ENCODE measurements at places on chromosomes 6 and 20.

DNA sequence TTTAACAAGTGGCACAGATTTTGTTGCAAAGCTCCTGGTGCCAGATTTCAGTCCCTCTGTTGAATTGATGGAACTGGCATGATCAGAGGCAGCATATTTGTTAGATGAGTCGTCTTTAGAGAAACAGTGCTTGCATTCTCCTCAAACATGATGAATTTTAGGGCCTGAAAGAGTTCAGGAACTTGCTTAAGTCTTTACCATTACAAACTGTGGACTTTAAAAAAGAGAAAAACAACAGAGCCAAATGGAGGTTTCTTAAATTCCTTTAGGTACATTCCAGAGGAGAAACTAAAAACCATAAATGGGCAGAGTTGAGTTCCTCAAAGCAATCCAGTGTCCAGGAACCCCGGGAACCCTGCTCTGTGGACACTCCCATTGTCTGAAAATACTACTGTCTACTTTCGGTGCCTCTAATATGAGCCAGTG, 2.5 kb downstream of the GTF2H5 start:
- no peak for DNase-seq

DNA sequence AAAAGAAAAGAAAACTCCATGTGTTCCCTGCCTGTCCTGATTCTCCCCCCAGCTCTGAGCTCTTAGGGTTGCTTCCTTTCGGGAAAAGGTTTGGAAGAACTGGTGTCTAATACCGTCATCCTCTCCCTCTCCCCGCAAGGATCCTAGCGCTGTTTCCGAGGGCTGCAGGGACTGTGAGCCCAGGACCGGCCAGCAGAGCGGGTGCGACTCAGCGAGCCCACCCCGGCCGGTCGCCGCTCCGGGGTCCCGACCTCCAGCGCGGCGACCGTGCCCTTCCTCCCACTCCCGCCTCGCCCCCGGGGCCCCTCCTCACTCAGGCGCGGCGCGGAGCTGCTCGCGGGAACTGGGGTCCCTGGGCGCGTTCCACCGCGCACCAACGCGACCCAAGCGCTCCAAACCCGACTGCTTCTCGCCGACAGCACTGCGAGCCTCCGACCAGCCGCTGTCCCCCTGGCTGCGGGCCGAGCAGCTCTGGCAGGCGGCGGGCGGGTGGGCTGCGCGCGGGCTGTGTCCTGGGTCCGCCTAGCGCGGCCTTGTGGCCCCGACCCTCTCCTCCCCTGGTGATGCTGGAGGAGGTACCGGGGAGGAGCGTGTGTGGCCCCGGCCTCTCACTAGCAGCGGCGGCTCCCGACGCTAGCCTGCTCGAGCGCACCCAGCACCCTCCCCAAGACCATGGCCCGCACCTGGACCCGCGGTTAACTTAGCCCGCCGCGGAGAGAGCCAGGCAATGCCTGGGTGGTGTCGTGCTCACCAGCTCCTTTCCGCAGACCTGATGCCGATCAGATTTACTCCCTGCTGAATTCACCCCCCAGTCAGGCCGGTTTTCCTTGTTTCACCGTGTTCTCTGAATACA, at the start of gene PLA2G7:
PLA2G7 (minus strand) TSS at position 509 of the 853 bp plus-strand sequence. CDS start 12,484 bp downstream, outside the sequence.
- no peak for DNase-seq

DNA sequence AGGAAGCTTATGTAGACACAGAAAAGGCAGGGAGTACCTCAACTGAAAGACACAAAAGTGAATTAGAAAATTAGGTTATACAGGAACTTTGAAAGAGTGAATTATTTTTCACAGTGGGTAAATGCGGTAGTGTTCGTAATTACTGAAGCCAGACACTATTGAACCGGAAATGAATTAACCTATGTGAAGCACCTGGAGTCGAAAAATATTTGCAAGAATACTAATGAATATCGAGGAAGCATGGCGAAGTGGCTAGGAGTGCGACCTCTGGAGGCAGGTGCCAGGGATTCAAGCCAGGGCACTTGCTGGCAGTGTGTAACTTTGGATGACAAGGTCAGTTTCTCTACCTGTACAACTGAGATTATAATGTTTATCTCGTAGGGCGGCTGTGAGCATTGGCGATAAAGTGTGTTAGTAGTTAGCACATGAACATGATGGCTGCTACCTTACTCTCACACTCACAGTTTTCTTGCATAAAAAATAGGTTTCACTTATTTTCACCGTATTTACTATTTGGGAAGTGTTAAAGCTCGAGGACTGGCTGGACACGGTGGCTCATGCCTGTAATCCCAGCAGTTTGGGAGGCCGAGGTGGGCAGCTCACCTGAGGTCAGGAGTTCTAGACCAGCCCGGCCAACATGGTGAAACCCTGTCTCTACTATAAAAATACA, 567 bp upstream of the SLC18B1 start:
- no peak for DNase-seq

GRCh38 chr6:33329058-33329457, 11.5 kb upstream of the ZBTB22 start:
- no peak for DNase-seq

- DNase-seq: no peak
Observed at GRCh38 chr6:28377879-28378278, 21.7 kb downstream of the ZSCAN12 start.

- DNase-seq: no peak
Observed at GRCh38 chr20:29690274-29690673, 1567.2 kb upstream of the DEFB115 start.

DNA sequence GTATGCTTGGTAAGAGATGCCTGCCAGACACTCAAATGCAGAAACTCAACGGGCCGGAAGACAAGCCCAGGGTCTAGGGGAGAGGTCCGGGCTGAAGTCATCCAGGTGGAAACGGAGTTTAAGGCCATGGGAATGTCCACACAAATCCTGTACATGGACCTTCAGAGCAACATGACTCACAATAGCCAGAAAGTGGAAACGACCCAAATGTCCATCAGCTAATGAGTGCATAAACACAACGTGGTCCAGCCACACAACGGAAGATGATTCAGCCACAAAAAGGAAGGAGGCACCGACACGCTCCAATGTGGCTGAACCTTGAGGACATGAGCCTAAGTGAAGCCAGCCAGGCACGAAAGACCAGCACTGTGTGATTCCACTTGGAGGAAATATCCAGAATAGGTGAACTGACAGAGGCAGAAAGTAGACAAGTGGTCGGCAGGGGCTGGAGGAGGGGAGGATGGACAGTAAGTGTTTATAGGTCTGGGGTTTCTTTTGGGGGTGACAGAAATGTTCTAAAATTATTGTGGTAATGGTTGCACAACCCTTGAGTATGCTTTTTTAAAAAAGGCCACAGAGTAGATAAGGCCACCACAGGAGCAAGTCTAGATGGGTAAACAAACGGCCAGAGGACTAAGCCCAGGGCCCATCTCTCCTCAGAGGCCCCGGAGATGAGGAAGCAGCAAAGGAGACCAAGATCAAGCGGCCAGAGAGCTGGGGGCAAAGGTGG, 105.6 kb downstream of the PREX1 start:
- DNase-seq: no peak

- DNase-seq: no peak
Observed at GRCh38 chr6:14452567-14453527, 335.3 kb downstream of the CD83 start.

DNA sequence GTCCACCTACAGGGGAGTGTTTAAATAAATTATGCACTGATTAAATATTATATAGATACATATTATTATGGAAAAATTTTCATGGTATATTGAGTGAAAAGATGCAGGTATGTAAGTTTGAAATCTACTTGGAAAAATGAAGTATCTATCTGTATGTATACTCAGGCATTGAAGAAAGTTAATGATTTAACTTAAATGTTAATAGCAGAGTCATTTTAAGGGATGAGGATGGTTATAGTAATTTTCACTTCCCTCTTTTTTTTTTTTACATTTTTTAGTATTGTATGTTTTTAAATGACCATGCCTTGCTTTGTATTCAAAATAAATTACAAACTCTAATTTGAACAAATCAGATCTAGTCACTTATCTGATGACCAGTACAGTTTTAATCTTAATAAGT, 43.2 kb upstream of the NOTCH4 start:
- no peak for DNase-seq

GRCh38 chr6:56440551-56440981, 193.2 kb upstream of the COL21A1 start:
- DNase-seq: no peak

GRCh38 chr6:21022343-21023107, 488.3 kb downstream of the CDKAL1 start:
- DNase-seq: no peak

DNA sequence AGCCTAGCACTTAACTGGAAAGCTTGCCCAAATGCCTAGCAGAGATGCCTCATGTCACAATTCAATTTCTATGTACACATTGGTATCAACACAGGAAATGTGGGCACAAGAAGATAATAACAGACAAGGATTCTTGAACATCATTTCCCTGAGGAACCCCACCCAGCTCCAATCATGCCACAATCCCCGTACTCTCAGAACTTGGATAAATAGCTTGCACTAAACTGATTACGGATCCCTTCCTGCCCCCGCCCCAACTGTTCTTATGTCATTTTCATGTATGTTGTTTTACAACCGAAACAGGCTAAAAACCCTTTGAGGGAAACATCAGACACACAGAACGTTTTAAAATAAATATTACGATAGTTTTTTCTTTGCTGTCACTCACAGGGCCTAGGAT, 87.1 kb downstream of the BACH2 start:
- no peak for DNase-seq

GRCh38 chr6:113782636-113783035, 74.5 kb upstream of the MARCKS start:
- DNase-seq: no peak
